CD8-positive, alpha-beta T cell (primary cell): ENCODE measurements at places on chromosomes 6 and 20.

GRCh38 chr20:38631155-38632022 lies 29.8 kb downstream of the ARHGAP40 start:
- no peak for DNase-seq

GRCh38 chr6:168420084-168420483 lies 20.9 kb upstream of the SMOC2 start:
- DNase-seq: no peak

DNA sequence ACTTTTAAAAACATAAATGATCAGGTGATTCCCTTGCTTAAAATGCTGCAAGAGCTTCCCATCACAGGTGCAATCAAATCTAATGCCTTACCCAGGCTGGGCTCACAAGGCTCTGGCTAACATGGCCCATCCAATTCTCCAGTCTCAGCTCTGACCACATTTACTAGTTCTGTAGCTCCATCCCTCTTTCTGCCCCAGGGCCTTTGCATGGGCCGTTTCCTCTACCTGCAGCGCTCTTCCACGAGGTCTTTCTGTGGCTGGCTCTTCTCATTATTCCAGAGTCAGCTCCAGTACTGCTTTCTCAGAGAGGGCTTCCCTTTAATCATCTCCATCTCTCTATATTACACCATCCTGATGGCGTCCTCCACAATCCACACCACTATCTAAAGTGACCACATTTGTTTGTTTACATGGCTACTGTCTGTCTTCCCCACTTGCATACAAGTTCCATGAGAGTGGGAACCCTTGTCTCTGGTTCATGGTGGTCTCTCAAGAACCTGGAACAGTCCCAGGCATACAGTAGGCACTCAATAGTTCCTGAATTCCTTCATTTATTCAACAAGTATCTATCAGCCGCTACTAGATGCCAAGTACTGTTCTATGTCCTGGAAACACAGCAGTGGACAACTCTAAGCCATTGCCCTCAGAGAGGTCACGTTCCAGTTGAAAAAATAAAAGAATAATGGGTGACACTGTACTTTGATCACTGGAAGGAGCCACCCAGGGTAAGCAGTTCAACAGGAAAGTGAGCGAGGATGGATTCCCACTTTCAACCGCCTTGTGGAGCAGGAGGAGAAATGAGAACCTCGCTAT lies 12.6 kb downstream of the CYP24A1 start:
- DNase-seq: no peak

DNA sequence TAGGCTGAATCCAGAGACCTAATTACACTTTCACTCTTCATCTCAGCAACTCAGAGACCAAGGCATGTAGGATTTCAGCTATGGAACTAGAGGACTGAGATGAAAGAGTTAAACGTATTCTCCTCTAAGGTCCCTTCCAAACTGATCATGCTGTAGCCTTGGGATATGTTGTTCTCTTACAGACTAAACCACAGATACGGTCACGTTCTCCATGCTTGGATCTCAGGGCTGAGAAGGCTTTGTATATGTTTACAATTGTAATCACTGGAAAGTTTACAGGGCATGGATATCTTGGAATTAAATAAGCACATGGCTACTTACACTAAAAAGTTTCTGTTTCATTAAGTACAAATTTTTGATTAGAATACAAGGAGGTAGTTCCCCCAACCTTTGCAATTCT lies 50.1 kb downstream of the PKIB start:
- DNase-seq: no peak

DNA sequence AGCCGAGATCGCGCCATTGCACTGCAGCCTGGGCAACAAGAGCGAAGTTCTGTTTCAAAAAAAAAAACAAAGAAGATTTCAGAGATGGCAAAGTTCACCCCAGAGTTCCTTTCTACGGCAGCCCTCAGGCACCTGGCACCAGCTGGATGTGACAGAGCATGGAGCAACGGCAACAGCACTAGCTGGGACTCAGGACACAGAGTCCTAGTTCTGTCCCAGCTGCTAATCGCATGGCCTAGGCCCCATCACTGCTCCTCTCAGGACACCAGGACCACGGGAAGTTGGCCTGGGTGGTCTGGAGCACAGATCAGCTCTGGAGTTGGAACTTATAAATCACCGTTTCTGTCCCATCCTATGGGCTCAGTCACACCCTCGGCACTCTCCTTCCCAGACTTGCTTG lies 1.1 kb downstream of the PGC start:
- no peak for DNase-seq

DNA sequence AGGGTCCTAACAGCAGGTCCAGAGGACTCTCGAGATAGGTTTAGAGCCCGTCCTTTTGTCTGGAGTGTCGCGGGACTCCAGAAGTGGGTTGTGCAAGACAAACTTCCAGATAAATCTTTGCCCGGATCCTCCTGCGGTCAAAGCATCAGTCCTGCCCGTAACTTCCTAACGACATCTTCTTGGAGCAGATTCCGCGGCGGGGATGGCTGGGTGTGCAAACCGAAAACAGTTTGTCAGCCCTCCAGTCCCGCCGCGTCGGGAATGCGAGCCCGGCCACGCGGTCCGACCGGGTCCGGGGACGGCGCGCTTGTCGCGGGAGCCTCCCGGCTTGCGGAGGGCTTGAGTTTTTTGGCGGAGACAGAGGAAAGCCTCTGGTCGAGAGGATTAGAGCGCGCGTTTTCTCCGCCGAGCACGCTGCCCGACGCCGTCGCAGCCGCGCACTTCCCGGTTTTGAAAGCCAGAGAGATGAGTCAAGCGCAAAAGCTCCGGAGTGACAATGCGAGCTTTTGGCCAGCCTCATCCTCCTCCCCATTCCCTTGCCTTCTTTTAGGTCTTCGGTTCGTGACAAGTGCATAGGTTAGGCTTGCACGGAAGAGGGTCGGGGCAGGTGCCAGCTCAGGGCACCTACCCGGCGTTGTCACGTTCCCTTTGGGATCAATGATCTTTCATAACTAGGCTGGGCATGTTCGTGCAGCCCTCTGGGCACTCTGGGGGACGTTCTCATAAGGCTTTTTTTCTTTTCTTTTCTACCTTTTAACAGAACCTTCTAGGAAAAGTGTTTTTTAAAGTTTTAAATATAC lies 91.3 kb upstream of the PRDM1 start:
- DNase-seq: peak; percentile 69
